NCI-H524 treated with DMSO at 0.1 percent for 48 hours (cell line): ENCODE measurements at places on chromosomes 2 and 18.

- no peak for DNase-seq
These were observed 115.2 kb downstream of the DIS3L2 start for GRCh38 chr2:232076736-232077135.

DNA sequence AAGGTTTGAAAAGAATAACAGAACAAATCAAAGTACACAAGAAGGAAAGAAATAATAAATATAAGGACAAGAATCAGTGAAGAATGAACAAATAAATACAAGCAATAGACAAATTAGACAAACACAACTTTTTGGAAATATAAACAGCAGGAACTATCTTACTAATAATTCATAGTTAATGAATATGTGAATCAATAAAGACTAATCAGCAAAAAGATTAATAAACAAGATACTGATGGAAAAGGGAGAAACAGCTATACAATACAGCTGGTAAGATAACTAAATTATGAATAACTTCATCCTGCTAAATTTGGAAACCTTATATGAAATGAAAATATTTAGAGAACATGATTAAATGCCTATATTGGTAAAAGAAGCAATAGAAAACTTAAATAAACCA lies 193.6 kb upstream of the SPRED2 start:
- DNase-seq: no peak

DNA sequence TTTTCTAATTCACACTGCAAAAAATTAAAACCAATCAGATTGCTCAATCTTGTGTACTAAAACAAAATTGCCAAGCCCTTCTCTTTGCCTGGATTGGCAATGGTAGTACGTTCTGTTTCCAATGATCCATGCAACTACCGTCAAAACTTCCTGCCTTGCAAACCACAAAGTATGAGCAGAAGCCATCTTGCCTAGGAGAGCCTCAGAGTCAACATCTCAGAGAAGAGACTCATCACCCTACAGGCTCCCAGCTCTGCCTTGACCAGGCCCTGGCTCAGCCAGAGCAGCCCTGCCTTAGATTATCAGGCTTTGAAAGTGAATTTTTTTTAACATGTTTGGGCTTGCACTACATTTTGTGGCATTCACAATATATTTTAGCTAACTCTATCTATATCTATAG lies 574.1 kb downstream of the SATB2 start:
- DNase-seq: no peak

GRCh38 chr2:149470046-149470445 lies 117.5 kb downstream of the MMADHC start:
- DNase-seq: no peak

DNA sequence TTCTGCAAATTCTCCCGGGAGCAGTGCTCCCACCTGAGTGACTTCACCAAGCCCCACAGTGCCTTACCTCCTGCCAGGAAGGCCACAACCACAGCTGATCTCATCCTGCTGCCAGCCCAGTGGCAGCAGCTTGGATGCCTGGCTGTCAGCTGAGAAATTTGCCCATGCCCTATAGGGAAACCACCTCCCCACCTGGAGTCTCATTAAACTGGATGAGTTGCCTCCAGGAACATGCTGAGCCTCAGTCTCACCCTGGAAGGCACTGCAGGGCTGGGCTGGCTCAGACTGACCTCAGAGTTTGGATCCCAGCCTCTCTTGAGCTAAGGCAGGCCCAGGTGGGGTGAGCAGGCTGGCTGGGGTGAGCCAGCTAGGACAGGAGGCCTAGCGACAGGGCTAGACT lies 23.3 kb downstream of the REEP1 start:
- DNase-seq: no peak

GRCh38 chr18:267380-267687 lies 513 bp downstream of the THOC1 start:
- DNase-seq: no peak

DNA sequence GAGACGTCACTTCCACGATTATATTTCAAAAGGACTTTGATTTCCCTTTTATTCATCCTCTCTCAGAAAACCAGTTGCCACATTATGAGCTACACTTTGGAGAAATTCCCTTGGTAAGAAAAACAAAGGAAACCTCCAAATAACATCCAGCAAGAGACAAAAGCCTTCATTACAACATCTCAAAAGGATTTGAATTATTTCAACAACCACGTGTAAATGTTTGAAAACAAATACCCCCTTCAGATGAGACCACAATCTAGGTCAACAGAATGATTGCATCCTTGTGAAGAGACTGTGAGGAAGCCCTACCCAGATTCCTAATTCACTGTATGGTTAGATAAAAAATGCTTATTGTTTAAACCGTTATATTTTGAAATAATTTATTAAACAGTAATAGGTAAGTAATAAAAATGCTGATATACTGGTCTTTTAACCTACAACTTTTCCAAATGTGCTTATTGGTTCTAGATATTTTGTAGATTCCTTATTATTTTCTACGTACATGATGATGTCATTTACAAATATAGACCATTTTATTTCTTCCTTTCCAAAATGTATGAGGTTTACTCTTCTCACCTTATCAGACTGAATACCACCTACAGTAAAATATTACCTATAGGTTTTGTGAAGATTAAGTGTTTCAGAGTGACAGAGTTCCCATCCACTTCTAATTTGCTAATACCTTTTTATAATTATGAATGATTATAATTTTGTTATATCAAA lies 922.7 kb upstream of the CHAC2 start:
- no peak for DNase-seq

GRCh38 chr2:12766421-12766879 lies 49.7 kb downstream of the TRIB2 start:
- no peak for DNase-seq

- no peak for DNase-seq
These were observed 738.6 kb upstream of the FAM98A start for GRCh38 chr2:34337735-34338134.
